ENCODE measurements at places on chromosomes 7 and 10.

GRCh38 chr10:3010816-3011460 lies 56.4 kb upstream of the PFKP start:
- DNase-seq: no peak

DNA sequence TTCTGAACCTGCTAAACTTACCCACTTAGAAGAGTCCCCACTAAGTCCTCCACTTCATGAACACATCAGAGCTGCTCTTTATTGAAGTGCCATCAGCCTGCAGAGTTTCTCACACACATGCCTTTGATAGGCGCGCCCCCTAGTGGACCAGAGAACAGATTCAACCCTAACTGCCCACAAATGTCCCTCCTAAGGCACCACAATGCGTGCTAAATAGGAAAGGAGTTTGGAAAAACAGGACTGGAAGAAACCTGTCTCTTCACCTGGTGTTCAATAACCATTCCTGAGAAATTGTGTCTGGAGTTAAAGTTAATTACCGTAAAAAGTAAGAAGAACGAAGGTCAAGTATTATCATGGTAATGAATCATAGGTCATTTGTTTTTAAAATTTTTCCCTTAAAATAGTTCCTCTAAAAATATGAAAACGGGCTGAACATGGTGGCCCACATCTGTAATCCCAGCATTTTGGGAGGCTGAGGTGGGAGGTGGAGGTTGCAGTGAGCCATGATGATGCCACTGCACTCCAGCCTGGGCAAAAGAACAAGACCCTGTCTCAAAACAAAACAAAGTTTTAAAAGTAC lies 249.7 kb downstream of the ELMO1 start:
- peak; percentile 69 for DNase-seq

DNA sequence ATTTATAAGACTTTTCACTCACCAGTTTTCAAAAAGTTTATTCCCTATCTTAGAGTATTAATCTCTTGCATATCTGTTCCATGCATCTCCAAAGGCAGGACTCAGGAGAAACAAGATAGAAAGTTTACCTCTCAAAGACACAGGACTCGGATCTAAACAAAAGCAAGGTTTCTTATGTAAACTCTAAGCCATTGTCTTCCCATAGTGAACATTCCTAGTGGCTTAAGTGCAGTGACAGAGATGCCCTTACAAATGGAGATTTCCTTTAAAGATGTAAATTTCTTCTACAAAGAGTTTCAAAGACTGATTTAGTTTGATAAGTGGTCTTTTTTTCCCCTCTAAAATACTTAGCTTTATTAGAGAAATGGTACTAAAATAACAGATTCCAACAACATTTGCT lies 209.8 kb downstream of the ACTR3B start:
- DNase-seq: no peak

DNA sequence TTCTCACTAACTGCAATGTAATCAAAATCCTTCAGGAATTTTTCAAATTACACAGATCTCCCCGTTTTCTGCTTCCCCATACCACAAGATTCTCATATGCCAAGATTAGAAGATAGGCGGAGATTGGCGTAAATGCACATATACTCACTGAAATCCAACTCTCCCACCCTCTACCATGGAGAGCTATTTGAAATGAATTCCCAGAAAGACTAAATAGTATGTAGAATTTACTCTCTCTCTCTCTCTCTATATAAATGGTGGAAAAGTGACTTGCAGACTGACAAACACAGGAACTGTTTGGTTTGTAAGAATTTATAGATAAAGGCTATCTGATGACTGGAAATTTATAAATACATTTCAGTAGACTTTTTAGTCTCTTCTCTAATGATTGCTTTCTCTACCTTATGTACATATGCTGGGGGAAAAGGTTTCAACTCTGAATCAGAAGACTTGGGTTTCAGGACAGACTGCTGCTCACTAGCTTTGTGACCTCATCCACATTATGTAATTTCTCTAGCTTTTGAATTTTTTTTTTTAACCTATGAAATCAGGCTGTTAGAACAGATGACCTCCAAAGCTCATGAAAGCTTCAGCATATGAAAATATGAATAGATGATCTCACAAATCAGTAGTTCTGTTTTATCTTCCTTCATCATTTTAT lies 67.8 kb upstream of the CSTF2T start:
- DNase-seq: no peak

DNA sequence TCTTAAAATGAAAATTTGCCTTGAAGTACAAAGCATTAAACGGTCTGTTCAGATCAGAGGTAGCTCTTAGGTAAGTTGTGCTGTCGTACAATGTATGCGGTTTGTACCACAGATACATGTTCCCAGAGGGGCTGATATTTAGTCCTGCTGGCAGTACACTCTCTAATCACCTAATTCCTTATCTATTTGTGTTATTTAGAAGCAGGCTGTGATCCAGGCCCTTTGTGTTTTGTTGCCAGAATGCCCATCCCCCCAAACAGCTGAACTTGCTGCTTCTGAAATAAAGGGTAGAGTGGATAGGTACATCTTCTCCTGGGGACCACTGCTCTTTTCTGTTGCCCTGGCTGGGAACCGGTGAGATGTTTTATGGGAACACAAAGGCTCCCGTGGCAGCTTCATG lies 84.5 kb downstream of the SND1 start:
- no peak for DNase-seq

DNA sequence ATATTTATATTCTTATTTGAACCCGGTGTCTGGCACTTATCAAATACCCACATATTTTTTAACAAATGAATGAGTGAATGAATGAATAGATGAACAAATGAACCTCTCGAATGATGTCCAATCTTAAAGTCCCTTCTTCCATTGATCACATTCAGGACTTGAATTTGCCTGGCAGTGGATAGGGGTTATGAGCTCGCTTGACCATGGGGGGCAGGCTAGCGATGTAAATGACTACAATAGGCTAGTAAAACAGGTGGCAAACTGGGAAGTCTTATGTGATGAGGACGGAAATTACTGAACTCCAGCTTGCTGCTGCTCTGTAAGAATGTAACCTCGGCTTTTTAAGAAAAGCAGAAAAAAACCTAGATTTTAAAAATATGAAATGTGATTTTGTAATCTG lies 247.7 kb upstream of the DKK1 start:
- no peak for DNase-seq

GRCh38 chr7:47207956-47208355 lies 374.0 kb downstream of the TNS3 start:
- no peak for DNase-seq

DNA sequence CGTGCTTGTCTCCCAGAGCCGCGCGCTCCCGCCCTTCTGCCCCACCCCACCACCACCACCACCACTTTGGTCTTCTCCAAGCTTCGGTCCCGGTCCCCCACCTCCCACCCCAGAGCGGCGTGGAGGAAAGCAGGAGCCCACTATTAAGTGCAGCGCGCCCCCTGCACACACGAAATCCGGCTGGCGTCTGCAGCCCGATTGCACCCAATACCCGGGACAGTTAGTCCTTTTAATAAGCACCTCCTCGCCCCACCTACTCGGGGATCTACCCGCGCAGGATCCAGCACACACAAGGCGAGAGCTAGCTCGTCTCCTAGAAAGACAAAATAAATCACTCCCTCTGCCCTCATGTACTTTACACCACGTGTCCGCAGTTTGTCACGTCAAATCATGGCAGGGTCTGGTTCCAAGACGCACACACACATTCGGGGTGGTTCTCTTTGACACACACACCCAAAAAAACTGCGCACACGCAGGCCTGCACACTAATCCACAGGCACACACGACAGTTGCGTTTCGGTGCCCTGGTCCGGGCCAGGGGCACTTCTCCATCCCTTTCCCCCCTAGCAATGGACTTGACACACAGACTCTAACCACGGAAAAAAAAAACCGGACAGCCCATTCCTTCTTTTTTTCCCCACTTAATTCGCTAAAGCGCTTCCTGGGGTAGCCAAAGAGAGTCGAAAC lies 1.6 kb downstream of the SFMBT2 start:
- peak; percentile 35 for DNase-seq

- DNase-seq: no peak
Measured at GRCh38 chr10:132199268-132199853, 12.6 kb downstream of the DPYSL4 start.

DNA sequence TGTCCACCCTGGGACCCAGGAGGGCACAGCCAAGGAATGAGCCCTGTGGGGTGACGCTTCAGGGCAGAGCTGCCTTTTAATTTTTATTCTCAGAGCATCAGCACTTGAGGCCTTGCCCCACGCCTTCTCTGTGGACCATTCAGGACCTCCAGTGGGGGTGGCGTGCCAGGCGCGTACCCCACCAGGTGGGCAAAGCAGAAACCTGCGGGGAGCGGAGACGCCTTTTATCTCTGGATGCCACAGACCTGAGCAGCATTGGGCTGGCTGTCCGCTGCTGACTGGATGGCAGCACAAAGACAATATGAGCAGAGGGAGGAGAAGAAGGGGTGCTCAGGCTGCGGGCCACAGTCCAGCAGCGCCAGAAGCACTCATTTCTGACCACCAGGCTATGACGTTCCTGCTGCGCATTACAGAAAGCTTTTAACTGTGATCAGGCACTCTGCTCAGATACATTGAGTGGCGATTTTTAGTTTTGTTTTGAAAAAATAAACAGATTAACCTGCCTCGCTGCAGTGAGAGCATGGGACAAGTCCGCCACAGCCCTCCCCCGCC lies 90.4 kb upstream of the ANLN start:
- DNase-seq: no peak

DNA sequence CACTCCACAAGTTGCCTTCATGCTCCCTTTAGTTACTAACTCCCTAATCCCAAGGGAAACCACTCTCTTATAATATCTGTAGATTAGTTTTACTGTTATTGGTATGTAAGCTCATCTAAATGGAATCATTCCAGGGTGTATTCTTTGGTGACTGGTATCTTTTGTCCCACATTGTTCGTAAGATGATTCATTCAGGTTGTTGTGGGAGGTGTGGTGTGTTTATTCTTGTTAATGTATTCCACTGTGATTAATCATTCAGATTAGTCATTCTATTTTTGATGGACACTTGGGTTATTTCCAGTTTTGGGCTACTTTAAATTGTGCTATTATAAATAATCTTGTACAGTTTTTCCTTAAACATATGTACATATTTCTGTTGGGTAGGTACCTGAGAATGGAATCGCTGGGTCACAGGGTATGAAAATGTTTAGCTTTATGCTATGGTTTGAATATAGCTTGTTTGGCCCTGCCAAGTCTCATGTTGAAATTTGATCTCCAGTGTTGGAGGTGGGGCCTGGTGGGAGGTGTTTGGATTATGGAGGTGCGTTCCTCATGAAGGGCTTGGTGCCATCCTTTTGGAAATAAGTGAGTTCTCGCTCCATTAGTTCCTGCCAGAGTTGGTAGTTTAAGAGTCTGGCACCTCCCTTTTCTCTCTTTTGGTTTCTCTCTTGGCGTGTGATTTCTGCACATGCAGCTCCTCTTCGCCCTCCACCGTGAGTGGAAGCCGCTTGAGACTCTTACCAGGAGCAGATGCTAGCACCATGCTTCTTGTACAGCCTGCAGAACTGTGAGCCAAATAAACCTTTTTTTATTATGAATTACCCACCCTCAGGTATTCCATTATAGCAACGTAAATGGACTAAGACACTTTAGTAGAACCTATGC lies 13.8 kb downstream of the BTRC start:
- no peak for DNase-seq

DNA sequence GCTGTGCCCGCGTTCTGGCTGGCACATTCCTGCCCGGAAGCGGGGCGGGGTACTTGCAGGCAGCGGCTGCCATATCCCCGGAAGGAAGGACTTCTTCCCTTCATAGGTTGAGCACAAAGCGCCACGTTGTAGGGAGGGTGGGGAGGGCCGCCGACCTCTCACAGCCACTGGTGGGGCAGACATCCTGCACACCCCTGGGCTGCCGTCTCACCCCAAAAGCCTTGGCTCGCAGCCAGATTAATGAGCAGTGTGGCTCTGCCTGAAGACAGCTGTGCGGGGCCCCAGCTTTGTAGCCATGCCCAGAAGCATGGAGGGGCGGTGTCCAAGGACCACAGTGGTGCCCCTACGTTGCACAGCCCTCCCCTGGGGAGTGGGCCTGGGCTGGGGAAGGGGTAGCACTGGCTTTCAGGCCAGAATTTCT lies 54.3 kb upstream of the DPYSL4 start:
- DNase-seq: no peak

DNA sequence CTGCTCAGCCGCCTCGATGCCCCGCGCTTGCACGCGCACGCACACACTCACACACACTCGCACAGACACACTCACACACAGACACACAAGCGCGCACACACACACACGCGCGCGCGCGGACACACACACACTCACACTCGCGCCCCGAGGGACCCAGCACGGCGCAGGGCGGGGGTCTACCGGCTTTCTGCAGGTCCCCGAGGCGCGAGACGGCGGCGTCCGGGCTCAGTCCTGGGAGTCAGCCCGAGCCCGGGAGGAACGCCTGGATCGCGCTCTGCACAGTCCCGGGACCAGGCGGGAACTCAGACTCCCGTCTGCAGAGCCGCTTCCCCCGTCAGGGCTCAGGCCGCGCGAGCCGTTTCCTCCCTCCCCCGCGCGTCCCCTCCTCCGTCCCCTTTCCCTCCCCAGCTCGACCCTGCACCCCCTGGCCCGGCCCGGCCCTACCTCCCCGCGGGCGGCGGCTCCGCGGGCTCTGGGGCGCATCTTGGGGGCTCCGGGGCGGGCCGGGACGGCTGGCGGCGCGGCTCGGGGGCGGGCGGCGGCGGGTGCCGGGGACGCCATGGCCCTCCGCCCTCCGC lies 464 bp downstream of the DENND2A start:
- DNase-seq: no peak

DNA sequence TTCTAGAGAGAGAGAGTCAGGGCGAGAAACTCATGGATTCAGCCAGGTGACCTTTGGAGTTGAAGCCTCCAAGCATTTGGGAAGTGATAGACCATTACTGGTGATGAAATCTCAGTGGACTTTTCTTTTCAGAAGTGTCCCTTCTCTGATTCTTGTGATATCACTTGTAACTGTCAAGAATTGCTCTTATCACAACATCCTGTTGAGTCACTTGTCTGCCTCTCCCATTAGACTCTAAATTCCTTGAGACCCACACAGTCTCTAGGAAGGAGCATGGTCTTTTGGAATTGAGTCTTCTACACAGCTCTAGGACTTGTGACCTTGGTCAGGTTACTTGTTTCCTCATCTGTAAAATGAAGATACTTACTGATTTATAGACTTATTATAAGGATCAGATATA lies 81.0 kb downstream of the CFAP58 start:
- DNase-seq: no peak

GRCh38 chr7:19713676-19714075 lies 4.8 kb upstream of the POLR1F start:
- DNase-seq: peak; percentile 8

- no peak for DNase-seq
Measured at GRCh38 chr10:111579473-111579872, 502.6 kb downstream of the ADRA2A start.

All from activated naive CD4-positive, alpha-beta T cell (primary cell).